GM13977 (cell line): ENCODE measurements at places on chromosomes 11 and 22.
A peak's percentile ranks its signal among the peaks of the same experiment; 100 is the strongest.

- DNase-seq: no peak
These were observed 44.2 kb upstream of the AMPD3 start for GRCh38 chr11:10410844-10411200.

DNA sequence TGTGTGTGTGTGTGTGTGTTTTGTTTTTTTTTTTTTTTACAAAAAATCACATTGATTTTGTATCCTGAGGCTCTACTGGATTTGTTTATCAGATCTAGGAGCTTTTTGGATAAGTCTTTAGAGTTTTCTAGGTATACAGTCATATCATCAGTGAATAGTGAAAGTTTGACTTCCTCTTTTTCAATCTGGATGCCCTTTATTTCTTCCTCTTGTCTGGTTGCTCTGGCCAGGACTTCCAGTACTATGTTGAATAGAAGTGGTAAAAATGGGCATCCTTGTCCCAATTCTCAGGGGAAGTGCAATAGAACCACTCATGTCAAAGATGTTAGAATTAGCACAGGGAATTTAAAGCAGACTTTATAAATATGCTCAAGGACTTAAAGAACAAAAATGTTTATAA, 32.6 kb upstream of the PRDM11 start:
- no peak for DNase-seq

DNA sequence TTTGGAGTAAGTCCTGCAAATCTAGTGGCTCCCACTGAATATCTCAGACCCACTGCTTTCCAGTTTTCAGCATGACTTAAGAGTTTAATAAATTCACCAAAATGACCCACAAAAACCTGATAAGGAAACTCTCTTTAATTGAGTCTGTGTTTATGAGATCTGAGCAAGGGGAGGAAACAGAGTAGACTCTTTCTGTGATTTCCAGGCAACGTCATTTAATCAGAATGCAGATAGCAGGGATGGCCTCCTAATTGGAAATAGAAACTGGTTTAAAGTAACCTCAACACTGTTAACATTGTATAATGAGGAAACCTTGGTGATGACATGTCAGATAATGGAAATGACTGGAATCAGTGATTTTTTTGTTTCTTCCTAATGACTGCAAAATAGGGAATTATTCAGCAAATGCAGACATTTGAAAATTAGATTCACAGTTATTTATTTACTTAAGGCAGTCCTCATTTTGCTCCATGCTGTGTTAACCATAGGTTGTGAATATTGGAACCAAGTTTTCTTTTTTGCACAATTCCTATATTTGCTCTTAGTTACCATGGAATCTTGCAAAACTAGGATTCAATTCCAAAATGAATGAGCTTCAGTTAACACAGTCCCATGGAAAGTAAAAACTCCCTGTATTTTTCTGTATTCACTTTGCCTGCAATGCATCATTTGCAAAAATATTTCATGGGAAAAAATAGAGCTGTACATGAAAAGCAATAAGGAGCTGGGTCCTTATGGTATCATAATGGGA, 1324.5 kb downstream of the LRRC4C start:
- no peak for DNase-seq

DNA sequence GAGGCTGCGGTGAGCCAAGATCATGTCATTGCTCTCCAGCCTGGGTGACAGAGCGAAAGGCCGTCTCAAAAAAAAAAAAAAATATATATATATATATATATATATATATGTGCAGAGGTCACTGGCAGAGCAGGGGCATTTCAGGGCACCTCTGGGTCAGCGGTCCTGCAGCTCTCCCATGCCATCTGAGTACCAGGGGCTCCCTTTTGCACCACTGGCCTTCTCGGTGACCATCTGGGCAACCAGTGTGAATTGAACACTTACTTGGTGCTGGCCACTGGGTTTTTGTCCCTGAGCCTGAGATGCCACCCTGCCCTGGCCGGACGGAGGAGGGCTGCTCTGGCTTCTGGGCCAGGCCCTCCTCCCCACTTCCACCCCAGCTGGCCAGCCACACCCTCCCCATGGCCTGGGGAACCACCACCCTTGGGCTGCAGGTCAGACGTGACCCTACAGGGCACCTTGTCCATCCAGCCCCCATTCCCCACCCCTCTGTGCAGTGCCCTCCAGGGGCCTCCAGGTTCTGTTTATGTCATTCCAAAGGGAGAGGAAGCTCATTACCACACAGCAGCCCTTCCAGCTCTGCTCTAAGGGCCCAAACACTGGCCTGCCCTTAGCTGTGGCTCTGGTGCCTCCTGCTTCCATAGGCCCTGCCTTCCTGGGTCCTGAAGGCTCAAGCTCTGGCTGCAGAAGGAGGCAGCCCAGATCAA, 10.3 kb downstream of the MAPK8IP1 start:
- DNase-seq: no peak

DNA sequence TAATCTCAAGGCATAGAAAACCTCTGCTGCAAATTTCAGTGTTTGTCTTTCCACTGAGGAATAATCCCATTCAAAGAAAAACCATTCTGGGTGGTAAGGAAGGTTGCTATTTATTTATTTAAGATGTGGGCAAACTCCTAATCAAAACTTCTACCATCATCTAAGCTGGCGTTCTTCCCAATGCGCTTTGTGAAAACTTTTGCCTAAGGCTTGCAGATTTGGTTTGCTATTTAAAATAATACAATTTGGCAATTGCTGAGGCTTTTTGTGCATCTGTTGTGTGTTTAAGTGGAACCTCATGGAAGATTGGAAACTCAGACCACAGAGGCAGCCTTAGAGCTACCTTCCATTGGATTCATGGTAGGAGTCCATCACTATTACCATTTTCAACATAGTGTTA, 309.0 kb downstream of the BLID start:
- DNase-seq: no peak

DNA sequence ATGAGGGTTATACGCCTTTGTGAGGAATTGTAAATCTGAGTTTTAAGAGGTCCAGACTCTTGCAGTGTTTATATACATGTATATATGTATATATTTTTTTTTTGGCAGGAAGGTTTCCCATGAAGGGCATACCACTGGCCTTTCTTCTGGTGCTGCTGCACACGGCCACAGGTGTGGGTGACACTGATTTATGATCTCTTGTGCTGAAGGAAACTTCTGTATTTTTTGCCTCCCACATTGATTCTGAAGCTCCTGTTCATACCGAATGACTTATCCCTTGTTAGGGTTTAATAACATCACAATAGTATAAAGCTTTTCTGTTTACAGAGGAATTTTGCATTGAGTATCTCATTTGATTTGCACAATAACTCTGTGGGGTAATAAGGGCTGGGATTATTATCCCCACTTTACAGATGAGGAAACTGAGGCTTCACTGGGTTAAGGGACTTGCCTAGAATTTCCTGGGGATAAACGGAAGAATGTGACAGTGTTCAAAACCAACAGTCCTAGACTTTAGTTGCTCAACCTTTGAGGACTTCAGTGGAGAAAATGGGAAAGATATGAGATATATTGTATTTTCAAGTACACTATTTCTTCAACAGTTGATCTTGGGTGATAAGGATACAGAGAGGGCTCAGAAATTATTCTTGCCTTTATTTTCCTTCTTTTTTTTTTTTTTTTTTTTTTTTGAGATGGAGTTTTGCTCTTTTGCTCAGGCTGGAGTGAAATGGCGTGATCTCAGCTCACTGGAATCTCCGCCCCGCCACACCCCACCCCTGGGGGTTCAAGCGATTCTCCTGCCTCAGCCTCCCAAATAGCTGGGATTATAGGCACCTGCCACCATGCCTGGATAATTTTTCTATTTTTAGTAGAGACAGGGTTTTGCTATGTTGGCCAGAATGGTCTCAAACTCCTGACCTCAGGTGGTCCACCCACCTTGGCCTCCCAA, 70.1 kb downstream of the MICAL2 start:
- no peak for DNase-seq

DNA sequence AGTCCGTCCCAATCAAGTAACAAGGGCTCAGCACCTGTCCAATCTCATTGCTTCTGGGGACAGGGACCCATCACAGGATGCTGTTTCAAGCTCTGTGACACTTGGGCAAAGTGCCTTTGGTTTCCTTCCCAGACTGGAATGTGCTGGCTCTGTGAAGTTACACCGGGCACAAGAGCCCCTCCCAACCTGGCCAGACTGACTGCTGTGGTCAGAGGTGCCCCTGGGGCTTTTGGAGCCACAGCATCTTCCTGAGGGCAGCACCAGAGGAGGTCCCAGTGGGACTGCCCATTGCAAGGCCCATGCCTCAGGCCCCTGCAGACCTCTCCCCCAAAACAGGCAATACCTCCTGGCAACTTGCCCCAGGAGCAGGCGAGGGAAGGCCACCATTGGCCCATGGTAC, 155.2 kb upstream of the GRK3 start:
- no peak for DNase-seq

DNA sequence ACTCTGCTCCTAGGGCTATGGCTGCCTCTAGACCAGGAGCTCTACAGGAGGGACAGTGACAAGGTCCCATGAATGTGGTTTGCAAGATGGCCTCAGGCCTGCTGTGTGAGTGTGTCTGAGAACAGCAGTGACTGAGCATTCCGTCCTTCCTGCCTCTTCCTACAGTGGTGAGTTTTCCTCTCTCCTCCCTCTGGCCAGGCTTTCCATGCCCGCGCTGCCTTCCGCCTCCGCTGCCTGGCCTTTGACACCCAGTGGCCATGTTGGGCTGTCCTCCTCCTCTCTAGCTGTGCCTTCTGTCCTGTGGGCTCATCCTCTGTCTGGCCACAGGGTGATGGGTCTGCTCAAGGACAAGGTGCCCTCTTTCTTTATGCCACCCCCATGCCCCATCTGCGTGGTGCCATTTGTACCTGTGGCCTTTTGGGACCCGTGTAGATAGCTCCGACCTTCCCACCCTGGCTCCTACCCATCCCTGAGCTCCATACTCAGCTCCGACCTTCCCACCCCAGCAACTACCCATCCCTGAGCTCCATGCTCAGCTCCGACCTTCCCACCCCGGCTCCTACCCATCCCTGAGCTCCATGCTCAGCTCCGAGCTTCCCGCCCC, 970.4 kb downstream of the BRD1 start:
- no peak for DNase-seq

DNA sequence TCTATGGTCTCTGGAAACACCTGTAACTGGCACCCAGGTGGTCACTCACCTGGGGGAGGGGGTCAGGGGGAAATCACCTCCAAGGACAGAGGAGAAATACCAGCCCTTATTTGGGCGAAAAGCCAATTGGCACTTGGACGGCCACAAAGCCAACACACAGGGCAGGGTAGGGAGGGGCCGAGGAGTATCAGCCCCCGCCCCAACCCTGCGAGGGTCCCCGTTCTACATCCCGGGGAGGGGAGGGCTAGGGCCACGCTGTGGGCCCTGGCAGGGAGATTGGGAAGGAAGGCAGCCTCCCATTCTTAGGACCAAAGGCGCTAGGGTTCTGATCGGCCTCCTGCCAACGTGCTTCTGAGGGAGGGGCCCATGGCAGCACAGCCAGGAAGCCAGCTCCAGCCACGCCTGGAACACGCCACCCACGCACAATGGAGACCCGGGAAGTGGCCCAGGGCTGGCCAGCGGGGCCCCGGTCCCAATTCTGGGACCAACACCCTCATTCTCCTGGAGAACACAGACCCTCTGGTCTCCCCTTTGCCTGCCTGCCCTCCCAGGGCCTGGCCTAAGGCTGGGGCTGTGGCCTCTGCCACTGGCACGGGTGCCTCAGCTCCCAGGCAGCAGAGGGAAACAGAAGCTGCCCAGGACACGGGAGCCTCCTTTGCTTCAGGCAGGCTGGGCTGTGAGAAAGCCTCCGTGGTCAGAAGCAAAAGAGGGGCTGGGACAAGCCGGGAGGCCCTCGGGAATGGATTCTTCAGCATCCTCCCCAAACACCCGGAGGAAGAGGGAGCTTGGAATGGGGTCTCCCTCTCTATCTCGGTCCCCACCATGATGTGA, 7.4 kb downstream of the CBX6 start:
- DNase-seq: no peak

DNA sequence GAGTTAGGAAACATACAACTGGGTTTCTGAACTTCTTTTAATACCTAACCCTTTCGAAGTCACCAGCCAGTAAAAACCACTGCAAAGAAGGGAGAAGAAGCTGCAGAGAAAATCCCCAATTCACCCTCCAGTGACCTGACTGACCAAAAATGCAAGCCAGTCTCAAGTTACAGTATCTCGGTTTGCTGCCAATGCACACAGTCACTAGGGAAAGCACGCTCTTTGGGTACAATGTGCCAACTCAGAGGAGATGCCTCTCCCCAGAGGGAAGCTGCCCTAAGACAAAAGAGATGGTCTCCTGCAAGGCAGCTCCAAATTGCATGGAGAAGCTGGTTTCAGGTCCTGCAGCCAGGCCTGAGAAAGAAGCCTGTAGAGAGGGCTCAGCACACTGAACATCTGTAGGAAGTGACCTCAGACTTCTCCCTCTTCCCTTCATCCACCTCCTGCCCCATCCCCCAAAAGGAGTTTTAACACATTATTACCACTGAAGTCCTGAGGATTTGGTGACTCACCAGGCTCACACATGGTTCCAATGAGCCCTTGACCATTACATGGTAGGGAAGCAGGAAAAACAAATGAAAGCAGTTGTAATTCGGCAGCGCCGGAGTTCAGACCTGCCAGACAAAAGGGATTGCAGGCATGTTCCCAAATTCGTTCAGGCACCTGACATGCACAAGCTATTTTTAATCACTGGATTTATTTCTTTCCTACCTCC, 90.1 kb downstream of the ETS1 start:
- DNase-seq: peak; percentile 46

- DNase-seq: no peak
These were observed 130.9 kb upstream of the MPPED2 start for GRCh38 chr11:30717009-30717408.

GRCh38 chr11:8739309-8739793, 56.8 kb downstream of the RPL27A start:
- no peak for DNase-seq

DNA sequence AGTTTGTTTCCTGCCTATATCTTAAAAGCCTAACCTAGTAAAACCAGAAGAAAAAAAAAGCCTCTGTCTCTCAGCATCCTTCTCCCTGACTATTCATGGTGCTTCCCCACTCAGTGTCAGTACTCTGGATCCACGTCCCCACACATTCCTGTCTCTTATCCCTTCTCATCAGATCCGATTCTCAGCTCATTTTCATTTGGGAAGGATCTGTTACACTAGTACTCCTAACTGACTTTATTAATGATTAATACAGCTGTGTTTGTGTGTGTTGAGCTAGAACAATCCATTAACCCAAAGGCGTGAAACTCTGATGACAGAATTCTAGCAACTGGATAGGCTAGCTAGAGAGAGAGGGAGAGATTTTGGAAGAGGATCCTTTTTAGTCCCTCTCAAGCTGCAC, 1.5 kb downstream of the PRRG4 start:
- no peak for DNase-seq

DNA sequence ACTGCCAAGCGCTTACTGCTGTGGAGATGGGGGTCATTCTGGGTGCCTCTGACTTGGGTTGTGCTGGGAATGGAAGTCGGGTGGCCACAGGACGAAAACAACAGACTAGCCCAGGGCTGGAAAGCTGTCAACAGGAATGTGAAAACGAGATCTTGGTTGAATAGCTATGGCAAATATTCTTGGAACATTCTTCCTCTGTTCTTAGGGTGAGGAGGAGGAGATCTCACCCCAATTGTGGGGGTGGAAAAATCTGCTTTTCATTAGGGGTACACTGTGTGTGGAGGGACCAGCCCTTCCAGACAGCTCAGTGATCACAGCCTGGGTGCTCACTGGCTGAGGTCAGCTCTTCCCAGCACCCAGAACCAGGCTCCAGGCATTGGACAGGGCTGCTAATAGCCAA, 52.0 kb upstream of the PRSS23 start:
- DNase-seq: no peak
